ENCODE measurements at places on chromosomes 13 and 19. TPM values are rescaled to one million over a fixed set of nuclear protein-coding genes. Genes with fewer than 3 reads are reported as not detected.

- no peak for DNase-seq
These were observed 511.8 kb upstream of the NBEA start for GRCh38 chr13:34430294-34430693.

GRCh38 chr19:33471111-33471996 lies 50.2 kb downstream of the PEPD start:
- DNase-seq = no peak

DNA sequence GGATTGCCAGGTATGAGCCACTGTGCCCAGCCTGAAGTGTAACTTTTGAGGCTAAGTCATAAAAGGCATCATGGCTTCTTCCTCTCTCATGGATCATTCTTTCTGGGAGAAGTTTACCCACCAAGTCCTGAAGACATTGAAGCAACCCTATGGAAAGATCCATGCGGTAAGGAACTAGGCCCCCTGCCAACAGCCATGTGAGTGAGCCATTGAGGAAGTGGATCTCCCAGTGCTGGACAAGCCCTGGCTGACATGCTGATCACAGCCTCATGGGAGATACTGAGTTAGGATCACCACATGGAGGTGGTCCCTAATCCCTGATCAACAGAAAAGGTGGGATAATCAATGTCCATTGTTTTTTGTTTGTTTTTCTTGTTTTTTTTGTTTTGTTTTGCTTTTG lies 3.3 kb upstream of the NUDT19 start:
- no peak for DNase-seq

DNA sequence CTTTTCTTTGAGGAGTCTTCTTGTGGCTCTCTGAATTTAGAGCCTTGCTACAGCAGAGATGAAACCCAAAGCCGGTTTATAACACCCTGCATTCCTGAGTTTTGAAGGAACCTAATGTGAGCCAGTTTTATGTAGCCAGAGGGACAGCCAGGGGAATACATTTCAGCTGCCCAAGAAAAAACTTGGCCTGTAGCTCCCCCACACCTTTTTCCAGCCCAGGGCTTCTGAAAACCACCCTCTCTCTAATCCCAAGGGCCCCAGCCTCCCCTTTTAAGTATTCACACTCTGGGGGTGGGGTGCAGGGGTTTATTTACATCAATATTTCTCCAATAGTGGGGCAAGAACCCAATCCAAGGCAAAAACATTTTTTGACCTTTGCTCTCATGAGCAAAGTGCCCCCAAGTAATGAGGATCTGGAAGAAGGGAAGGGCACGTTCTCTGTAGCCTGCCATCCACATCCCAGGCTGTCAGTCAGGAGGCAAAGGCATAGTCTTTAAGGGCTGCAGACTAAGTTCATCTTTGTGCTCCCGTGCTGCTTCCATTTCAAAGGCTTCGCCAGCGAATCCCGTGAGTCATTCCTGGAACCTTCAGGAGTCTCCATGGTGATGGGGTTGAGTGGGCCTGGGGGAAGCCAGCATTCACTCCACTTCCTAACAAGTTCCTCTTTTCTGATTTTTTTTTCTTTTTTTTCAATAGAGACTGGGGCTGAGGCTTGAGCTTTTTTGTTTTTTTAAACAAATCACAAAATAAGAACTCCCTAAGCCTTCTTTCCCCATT lies 33.2 kb upstream of the MEDAG start:
- peak; percentile 58 for DNase-seq

DNA sequence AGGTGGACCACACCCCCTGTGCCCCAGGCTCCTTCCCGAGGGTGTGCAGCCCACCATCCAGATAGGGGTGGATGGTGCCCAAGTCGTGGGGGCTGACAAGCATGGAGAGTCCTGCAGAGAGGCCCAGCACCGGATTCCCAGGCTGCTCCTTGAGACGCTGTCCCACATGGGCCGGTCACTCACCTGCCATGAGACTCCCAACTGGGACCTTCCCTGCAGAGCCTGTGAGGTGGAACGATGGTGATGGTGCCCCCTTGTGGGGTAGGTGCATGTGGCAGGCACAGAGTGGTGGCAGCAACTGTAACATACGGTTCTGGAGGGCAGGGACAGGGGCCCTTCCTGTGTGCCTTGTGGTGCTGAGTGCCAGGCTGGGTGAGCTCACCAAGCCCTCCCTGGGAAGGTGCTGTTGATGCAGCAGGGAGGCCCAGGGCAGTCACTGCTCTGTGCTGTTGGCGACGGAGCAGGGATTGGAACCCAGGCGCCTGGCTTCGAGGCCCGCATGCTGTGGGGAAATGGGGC lies 33.1 kb downstream of the PPP1R37 start:
- peak; percentile 27 for DNase-seq

DNA sequence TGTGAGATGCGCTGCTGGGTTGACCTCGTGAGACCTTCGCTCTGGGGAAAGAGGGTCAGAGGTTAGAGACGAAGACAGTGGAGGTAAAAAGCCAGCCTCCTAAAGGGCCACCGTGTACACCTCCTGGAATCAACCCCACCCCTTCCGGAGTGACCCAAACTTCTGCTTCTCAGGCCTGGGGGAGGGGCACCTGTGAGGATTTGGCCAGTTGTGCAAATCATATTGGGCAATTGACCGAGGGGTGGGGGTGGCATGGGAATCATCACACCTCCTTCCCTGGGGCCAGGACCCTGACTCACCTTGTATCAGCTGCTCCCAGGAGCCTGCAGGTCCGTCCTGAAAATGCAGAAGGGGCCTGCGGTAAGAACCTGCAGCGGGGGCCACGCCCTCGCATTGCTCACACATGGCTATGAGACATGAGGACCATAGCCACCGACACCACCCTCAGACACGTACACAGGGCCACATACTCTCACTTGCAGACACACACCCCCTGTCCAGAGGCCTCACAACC lies 2.8 kb downstream of the TNFSF14 start:
- no peak for DNase-seq

- DNase-seq = peak; percentile 51
These were observed 3.8 kb downstream of the KDM4B start for GRCh38 chr19:4972509-4973230.

- no peak for DNase-seq
These were observed 47.9 kb downstream of the DCT start for GRCh38 chr13:94431574-94431973.

GRCh38 chr13:74218291-74218690 lies 84.1 kb upstream of the KLF12 start:
- DNase-seq = no peak

DNA sequence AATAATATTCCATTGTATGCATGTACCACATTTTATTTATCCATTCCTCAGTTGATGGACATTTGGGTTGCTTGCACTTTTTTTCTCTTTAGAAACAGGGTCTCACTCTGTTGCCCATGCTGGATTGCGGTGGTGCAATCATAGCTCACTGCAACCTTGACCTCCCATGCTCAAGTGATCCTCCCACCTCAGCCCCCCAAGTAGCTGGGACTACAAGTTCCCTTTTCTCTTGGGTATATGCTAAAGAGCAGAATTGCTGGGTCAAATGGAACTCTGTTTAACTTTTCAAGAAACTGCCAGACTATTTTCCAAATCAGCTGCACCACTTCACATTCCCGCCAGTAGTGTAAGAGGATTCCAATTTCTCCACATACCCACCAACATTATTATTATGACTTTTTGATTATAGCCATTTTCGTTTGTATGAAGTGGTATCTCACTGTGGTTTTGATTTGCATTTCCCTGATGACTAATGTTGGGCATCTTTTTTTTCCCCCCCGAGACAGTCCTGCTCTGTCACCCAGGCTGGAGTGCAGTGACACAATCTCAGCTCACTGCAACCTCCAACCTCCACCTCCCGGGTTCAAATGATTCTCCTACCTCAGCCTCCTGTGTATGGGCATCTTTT lies 7.6 kb upstream of the IPO5 start:
- no peak for DNase-seq

DNA sequence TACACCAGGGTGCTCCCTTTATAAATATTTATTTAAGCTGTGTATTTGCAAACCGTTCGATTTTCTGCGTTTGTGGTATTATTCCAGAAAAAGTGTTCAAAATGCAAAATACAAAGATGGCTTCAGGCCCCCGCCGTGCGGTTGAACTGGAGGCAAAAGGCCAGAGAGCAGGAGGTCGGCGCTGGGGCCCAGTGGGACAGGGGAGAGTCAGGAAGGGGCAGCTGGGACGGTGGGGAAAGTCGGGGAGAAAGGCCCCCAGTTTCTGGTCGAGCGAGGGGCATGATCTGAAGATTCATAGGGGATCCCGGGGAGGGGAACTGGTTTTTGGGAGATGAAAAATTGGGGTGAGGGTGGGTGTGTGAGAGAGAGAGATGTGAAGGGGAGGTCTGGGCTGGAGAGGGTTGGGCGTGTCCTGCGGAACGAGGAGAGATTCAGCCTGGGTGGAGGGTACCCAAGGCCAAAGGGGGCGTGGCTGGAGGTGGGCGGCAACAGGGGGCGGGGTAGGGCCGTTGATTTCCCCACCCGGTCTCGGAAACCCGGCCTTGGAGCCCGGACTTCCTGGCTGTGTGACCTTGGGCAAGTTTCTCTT lies 678 bp downstream of the ISOC2 start:
- peak; percentile 85 for DNase-seq

The FCER2 gene
- not detected for total RNA-seq

The IL11 gene
- 1.4 TPM for total RNA-seq

The CFAP97D2 gene
- total RNA-seq = not detected
